ENCODE measurements at places on chromosomes 12 and 14.

GRCh38 chr12:79826267-79827128 is 108.4 kb downstream of the PPP1R12A start:
- no peak for DNase-seq

GRCh38 chr14:53043027-53043581 is 92.3 kb upstream of the FERMT2 start:
- DNase-seq, result no peak

DNA sequence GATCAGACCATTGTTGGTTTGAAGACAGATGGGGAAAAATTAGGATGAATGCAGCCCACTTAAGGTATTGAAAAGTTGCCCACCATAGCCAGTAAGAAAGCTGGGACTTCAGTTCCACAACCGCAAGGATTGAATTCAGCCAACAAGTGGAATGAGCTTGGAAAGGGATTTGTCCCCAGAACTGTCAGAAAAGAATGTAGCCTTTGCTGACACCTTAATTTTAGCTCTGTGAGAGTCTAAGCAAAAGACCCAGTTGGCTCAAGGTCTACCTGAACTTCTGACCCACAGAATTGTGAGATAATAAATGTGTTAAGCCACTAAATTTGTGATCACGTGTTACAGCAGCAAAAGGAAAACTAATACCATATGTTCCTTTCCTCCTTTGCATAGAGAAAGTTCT is 29.4 kb downstream of the PPFIA2 start:
- no peak for DNase-seq

- no peak for DNase-seq
Observed at GRCh38 chr12:112944024-112944690, 5.9 kb downstream of the OAS3 start.

DNA sequence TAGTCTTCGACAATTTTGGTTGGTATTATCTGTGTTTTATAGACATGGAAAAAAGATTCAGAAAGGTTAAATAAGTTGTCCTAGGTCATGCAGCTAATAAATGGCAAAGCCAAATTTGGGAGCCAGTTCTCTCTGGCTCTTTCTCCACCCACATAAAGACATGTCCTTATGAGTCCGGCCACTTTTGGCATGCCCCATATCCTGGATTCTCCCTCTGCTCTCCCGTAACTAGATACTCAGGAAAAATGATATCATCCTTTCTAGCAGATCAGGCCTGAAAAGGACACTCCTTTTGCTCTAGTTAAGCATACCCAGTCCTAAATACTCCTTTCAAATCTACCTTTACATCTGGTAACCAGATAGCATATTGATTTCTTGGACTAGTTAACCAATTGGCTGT is 64.4 kb downstream of the TTLL5 start:
- no peak for DNase-seq

- no peak for DNase-seq
Observed at GRCh38 chr14:43183916-43184315, 1323.2 kb downstream of the FSCB start.

DNA sequence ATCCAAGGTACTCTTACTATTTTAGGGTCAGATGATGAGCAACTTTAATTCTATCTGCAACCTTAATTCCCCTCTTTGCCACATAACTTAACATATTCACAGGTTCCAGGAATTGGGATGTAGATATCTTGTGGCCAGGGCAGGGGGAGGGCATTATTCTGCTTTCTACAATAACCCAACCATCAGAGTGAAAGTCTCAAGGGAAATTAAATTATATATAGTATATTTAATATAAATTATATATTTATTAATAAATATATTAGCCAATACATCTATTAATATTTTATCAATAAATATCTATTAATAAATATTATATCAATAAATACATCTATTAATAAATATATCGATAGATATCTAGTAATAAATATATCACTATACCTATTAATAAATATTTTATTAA is 11.7 kb upstream of the RAB21 start:
- no peak for DNase-seq

- DNase-seq, result no peak
Observed at GRCh38 chr14:52068615-52069306, at the start of gene NID2. Gene NID2, minus strand, starts transcription at chr14:52069059. Its CDS starts 65 bp downstream, at chr14:52068994.

DNA sequence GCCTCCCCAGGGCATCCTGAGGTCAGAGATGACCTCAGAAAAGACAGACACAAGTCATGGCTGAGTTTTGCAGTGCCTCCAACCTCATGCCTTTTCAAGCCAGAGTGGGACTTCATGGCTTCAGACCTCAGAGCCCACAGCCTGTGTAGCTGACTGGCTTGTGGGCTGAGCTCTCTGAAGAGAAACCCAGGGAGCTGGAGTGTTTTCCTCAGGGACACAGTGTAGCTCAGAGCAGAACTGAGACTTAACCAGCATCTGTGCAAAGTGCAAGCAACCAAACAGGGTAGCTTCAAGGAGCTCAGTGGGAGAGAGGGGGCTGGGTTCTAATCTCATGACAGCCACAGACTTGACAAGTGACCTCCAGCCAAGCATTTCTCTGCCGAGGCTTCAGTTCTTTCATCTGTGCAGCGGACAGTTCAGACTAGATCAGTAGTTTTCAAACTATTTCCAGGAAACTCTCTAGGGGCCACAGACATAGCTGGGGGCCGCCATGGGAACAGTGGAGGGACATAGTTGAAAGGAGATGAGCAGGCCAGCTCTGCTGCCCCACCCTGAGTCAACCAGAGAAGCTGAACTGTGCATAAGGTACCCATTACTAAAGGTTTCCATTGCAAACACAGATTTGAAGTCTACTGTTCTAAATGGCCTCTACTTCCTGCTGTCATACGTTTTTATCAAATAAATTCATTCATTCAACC is 80.0 kb downstream of the LGMN start:
- no peak for DNase-seq

DNA sequence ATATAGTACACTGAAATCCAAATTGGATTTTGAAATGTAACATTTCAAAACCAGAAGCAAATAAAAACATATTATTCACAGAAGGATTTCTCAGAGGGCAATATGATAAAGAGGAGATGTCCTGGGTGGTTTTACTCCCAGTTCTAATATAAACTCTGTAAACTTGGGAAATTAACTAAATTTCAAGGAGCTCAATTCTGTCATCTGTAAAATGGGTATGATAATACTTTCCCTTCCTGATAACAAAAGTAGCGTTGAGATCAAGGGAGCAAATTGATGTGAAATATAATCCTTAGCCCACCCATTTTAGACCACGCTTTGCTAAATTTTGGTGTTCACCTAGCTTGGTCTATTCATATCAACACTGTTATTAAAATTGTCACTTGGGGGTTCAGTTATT is 192.5 kb upstream of the BTG1 start:
- no peak for DNase-seq

GRCh38 chr12:130800312-130800711 is 38.7 kb downstream of the STX2 start:
- DNase-seq, result no peak

DNA sequence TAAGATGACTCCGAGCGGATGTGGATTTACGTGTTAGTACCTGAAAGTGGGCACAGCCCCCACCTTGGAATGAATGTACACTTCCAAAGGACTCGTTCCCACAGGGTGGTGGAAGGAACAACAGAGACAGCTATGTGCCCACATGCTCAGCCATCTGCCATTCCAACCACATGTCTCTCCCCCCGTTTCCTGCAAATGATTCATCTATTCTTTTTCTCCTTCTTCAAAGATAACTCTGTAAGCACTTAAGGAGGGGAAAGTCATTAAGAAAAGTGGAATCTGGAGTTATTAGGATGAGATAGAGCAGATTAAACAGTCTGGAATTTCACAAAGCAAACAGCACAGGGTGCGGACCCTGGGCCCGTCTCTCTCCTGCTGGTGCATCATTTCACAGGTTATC is 18.5 kb upstream of the DUSP6 start:
- no peak for DNase-seq

GRCh38 chr14:30450631-30451545 is 108.1 kb upstream of the G2E3 start:
- DNase-seq, result no peak

- no peak for DNase-seq
Observed at GRCh38 chr12:105986779-105987684, 151.7 kb downstream of the NUAK1 start.

DNA sequence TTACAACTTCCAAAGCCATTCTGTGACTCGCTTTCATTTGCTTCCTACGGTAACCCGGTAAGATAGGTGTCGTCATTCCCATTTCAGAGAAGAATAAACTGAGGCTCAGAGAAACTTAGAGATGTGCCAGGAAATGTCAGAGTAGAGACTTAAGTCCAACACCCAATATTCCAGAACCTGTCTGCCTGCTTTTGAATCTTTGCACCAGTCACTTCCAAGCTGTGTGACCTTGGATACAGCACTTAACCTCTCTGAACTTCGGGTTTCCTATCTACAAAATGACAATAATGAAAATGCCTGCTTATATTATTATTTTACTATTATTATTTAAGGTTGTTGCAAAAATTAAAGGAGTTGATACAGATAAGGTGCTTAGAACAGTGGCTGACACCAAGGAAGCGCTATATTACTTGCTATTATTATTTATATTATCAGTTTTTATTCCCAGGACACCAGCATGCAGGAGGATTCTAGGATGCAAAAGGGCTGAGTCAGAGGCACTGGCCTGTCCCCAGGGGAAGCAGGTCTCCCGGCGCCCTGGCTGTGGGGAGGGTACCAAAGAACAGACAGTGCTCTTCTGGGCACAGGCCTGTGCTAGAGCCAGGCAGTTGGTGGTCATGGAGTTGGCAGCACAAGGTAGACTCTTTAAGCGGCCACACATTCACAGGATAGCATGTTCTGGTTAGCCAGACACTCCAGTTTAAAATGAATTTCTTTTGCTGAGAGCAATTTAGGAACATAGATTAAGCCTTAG is 5.4 kb downstream of the HSPB8 start:
- DNase-seq, result no peak

DNA sequence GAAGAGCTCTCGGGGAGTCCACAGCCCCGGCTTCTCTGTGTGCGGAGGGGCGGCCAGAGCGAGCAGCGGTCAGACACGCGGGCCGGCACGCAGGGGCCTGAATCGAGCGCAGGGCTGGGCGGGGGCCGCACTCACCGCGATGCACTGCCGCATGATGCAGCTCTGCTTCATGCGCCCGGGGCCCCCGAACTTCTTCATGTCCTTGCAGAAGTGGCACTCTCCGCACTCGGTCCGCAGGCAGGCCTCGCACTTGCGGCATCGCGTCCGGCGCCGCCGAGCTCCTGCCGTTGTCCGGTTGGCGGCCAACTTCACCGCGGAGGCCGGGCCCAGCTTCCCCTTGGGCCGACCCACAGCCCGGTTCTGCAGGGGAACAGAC is 53.1 kb downstream of the RNF34 start:
- no peak for DNase-seq

DNA sequence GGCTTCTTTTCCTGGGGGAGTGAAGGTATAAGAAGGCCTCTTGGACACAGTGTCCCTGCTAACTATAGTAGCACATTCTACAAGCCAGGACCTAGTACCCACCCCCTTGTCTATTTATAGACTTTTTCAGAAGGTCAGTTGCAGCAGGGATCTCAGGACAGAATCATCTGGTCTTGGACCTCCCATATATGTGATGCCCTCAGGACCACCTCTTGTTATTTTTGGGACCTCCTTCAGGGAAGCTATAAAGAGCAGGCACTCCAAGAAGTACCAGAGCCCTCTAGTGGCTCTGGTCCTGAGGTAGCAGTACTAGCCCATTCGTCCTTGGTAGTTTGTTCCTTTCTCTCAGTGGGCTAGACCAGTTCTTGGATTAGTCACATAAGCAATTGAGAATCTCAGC is 4.3 kb downstream of the COQ10A start:
- no peak for DNase-seq

DNA sequence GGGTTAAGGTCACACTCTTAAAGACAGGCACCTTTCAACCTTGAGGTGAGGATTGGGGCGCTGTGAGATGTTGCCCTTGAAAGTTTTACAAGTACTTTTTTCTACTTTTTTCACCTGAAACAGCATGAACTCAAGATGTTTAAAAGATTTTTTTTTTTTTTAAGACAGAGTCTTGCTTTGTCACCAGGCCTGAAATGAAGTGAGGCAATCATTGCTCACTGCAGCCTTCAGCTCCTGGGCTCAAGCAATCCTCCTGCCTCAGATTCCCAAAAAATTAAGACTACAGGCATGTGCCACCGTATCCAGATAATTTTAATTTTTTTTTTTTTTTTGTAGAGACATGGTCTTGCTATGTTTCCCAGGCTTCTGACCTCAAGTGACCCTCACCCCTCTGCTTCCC is 243.9 kb downstream of the DIO2 start:
- no peak for DNase-seq

DNA sequence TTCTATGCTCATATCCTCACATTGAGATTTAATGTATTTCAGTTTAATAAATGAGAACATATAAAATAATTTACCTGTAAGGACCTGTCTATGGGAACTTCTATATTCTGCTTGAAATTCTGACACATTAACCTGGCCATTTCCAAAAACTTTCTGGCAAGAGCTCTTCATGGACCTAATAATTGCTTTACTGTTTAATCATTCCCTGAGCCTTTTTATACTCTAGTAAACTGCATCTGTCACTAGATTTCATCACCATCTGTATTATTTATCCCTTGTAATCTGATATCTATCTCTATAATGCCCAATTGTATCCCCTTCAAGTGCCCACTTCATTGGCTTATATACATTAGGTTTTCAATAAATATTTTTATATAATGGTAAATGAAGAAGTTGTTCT is 327.7 kb downstream of the RAD51B start:
- DNase-seq, result no peak

- no peak for DNase-seq
Observed at GRCh38 chr12:133129368-133130037, 571 bp downstream of the ZNF891 start.

DNA sequence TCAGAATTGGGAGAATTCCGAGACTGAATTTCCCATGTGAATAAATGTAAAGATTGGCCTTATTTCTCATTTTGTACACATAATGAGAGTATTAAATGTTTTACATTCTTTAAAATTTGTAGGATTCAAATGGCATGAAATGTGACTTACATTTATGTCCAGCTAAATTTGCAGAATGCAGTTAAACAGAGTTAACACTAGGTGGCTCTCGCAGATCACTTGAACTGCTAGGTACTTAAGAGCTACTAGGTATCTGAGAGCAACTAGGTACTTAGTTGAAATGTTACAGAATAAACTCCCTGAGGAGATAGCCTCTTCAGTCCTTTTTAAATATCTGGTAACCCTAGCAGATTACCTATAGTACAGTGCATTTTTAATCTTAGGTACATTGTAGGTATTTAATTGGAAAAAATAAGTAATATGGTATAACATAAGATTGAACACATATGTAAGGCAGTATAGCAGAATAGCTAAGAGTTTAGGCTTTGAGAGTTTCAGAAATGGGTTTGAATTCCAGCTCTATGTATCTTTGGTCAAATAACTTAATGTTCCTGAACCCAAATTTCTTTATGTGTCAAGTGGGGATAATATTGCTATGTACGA is 73.8 kb downstream of the KIAA0586 start:
- DNase-seq, result no peak

GRCh38 chr12:77606348-77606747 is 224.3 kb upstream of the NAV3 start:
- no peak for DNase-seq
